ENCODE measurements at places on chromosomes 11 and 22.

DNA sequence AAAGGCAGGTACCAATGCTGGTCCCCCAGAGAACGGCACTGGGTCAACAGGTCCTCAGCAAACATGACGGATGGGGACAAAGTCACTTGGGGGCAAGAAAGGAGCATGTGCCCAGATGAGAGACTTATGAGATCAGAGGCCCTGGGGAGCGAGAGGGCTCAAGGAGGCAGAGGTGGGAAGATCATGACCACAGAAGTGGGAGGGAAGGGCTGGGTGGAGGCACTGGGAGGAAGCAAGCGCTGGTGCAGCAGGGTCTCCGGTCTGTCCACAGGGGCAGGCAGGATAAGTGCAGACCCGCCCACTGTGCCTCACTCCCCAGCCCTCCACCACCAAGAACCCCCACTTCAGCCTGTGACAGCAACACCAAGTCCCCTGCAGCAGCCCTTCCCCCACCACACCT lies 10.9 kb downstream of the ELFN2 start:
- no peak for DNase-seq

GRCh38 chr22:31082606-31083376 lies 1.7 kb downstream of the SMTN start:
- DNase-seq: no peak

DNA sequence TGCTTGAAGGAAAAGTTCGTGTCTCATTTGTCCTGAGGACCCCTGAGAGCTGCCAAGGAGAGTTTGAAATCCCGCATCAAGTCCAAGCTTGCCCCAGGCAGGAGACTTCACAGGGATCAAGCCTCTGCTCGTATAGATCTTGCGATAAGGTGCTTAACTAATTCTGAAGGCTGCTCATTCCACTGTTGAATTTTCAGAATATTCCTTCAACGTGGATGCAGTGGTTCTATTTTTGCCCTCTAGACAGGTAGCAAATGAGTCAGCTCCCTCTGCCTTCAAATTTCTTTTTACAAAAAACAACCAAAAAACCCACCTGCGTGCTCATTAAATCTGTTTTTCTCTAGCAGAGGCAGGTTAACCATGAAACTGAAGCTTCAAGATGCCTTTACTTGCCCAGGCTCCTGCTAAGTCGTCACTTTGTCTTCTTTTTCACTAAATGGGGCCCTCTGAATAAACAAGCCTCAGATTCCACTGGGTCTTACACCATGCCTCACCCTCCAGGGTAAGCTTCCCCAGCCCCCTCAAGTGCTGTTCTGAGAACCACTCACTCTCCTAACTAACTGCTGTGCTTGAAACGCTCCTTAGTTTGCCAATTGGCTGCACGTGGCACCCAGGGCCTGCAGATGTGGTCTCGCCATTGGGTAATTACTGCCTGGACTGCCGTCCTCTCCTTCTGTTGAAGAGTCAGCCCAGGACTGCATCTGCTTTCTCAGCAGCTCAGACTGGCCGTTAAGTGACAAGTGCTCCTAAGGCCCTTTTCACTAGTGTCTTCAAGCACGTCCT lies 105.0 kb downstream of the TRPC6 start:
- DNase-seq: no peak

DNA sequence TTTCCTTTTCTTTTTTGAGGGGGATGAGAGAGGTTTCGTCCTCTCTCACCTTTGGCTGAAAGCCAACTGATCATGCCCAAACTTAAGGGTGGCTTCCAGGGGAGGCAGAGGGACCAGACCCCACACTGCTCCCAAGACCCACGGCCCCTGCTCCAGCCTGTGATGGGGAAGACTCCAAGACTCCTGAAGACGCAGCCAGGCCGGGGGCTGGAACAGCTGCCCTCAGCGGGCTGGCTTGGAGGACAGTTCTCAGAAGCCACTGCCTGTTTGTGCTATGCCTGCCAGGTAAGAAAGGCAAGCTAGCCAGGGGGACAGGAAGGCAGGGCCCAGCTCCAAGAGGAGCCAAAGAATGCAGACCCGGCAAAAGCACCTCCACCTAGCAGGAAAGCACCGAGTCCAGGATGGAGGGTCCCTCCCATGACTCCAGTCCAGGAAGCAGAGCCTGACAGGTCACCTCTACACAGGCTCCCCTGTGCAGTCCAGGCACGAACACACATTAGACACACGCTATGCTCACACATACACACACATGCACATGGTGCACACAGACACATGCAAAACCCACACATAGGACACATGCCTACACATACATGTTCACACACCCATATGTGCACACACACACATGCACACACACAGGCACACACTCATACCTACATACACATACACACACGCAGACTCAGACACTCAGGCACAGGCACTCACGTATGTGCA lies 31.3 kb downstream of the GNB1L start:
- DNase-seq: no peak

DNA sequence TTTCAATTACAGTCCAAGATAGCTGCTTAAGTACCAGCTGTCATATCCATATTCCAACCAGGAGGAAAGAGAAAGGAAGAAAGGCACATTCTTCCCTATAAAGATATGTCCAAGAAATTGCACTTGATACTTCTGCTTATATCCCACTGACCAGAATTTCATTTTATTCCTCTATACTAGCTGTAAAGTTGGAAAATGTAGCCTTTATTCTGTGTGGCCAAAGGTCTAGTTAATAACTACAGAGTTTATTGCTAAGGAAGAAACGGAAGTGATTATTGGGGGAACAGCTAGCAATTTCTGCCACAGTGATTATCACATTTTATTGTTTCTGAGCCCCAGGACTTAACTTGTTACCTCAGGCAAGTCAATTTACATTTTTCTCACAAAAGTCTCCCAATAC lies 213.8 kb downstream of the TTC28 start:
- no peak for DNase-seq

DNA sequence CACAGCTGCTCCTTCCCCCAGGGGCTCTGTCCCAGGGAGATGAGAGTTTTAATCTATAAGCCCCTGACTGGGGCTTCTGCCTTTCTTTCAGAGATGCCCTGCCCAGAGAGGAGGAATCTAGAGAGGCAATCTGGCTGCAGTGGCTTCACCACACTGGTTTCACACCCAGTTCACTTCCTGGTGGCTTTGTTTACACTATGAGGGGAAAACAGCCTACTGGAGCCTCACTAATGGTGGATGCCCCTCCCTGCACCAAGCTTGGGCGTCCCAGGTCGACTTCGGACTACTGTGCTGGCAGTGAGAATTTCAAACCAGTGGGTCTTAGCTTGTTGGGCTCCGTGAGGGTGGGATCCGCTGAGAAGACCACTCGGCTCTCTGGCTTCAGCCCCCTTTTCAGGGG lies 21.5 kb upstream of the MMP1 start:
- no peak for DNase-seq

DNA sequence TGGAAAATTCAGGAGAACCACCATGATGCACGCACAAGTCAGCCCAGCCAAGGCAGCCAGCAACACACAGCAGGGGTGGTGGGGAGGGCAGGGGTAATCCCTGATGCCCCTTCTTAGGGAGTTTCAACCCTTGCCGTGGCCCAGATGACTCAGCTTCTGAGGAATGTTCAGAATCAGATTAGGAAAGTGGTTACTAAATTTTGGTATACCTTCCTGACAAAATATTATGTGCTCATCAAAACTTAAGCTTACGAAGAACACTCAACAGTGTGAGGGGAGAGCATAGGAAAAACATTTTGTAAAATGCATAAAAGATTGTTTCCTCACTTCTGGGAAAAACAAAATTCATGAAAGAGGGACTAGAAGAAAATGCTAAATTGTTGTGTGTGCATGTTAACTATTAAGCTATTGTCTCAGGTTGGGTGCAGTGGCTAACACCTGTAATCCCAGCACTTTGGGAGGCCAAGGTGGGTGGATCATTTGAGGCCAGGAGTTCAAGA lies 32.1 kb downstream of the SERPIND1 start:
- DNase-seq: no peak

DNA sequence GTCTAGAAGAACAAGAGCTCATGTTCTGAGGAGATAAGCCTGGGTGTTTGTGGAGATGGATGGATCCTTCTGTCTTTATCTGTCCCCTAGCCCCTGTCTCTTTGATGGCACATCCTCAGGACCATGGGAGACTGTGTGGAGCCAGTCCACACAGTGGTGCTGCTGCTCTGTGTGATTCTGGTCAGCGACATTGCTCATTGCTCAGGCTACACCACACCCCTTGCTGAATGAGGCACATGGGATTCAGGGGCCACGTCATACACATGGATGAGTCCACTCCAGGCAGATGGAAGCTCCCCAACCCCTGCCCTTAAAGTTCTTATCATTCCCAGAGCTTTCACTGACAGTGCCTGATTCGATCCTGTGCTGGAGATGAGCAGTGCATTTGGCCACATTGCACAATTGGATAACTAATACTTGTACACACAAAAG lies 222.2 kb downstream of the NAV2 start:
- no peak for DNase-seq

GRCh38 chr11:69335007-69335780 lies 41.2 kb downstream of the MYEOV start:
- DNase-seq: no peak

GRCh38 chr11:46369458-46370152 lies 11.9 kb upstream of the MDK start:
- DNase-seq: no peak

DNA sequence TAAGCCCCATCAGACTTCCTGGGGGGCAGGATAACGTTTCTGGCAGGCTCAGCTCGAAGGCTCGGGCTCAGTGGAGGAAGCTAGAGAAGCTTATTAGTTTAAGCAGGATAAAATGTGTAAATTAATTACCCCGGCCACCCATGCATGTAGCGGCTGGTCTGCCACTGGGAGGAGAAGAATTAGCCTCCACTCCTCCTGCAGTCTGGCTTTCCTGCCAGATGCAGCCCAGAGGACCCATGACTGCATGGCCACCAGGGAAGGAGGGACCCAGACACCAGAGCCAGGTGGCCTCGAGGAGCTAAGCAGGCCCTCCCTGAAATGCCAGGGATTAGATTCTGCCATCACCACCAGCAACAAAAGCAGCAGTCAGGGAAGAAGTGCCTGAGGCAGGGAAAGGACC lies 32.3 kb downstream of the TRIM29 start:
- no peak for DNase-seq

DNA sequence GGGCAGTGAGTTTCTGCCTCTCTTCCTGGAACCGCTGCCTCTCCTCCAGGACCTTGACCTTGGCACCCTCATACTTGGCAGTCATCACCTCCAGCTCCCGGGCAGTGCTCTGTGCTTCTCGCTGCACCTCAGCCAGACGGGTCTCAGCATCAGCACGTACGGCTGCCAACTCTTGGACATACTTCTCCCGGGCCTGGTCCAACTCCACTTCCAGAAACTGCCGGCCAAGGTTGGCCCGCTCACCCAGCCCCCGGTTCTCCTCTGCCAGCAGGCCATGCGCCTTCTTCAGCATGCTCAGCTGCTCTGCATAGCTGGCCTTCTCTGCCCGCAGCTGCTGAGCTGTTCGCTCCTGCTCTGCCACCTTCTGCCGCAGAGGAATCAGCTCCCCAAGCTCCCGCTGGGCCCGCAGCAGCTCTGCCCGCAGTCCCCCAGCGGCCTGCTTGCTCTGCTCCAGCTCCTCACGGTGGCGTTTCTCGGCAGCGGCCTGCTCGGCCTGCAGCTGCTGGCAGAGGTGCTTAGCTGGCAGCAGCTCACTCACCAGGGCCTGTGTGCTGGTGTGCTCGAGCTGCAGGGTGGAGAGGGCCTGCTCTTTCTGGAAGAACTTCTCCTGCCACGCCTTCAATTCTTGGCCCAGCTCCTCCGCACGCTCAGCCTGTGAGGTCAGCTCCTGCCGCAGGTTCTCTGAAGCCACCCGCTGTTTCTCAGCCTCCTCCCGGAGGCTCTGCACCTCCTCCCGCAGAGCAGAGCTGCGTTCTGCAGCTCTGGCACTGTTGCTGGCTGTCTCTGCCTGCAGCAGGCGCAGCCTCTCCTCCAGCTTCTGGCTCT lies 14.4 kb downstream of the IL18BP start:
- no peak for DNase-seq

DNA sequence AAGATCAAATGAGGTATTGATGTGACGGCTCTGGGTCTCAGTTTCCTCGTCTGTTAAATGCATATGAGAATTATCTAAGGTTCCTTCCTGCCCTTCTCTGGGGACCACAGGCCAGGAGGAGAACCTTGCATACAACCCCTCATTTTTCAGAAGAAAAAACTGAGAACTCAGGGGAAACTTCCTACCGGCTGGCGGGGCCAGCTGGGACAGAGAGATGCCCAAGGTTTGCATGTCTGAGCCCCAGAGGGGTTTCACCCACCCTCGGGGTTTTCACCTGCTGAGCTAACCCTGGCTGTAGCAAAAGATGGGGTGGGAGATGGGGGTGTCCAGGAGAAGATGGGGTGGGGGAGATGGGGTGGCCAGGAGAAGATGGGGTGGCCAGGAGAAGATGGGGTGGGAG lies 4.3 kb downstream of the TNFRSF13C start:
- DNase-seq: no peak

DNA sequence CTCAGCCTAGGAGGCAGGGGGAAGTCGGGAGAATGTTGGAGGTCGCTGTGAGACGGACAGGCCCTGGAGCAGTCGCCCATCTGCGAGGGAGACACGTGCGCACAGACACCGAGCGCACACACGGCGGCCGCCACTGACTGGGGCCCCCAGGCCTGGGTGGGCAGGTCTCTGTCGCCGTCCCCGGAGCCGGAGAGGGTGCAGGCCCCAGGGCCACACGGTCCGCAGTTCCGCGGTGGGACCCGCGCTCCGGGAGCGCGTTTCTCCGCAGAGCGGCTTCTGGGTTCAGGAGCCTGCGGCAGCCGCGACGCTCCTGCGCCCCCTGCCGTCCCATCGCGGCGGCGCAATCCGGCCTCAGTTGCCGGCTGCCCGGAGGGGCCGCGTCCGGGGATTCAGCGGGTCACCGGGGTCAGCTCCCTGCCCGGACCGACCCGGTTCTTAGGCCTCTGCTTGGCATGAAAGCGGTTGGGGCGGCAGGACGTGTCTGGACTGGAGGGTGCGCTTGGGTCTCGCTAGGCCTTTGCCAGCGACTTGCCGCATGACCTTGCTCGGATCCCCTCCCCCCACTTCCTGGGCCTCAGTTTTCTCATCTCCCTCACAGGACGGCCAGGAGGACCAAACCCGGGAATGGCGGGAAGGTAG lies 31.2 kb downstream of the PDE2A start:
- DNase-seq: peak; percentile 23

DNA sequence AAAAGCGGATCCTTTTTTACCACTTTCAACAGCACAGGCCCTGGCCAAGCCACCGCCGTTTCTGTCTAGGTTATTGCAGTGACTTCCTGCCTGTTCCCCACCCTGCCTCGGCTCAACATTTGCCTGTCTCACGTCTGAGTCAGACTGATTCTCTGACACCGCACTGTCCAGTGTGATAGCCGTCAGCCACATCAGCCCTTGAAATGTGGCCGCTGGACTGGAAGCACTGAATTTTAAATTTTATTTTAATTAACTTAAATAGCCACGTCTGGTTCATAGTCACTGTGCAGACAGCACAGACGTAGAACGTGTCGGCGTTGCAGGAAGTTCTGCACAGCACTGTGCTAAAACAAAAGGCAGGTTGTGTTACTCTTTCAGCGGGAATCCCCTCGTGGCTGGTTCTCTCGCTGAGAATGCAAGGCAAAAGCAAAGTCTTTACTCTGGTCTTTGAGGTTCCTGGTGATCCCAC lies 56.3 kb upstream of the ADSL start:
- DNase-seq: no peak

- DNase-seq: no peak
Observed at GRCh38 chr11:32435152-32435480, 223 bp downstream of the WT1 start.
